ENCODE measurements at places on chromosomes 3 and 15.

DNA sequence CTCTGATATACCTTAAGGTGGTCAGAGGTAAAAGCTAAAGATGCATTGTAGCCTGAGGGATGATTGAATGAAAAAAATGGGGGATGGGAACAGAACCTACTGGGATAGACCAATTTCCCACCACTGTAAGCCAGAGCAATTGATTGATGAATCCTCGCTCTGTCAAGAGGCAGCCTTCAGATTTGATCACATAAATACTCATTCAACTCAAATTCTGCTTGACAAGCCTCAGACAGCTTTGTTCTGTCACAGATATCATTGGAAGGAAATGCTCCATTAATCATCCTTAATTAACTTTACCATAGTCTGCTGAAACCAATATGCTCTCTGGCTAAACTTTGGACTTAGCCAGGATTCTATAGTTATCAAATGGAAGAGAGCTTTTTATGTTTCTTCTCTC, 467.8 kb downstream of the MECOM start:
- DNase-seq, result no peak

GRCh38 chr3:144900366-144900765, 928.7 kb downstream of the DIPK2A start:
- no peak for DNase-seq

DNA sequence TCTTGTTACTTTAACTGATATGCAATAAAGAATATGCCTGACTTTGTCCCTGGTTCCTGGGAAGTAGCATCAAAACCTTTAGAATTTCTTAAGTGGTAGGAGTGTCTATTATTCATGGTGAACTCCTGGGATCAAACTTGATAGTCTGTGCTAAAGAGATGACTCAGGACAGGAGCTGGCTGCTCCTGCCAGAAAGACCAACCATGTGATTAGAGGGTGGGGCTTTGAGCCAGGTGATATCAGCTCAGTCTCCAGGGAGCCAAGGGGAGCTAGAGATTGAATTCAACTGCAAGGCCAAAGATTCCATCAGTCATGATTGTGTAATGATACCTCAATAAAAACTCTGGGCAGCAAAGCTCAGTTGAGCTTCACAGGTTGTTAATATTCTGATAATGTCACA, 20.6 kb upstream of the TMC3 start:
- DNase-seq, result no peak

DNA sequence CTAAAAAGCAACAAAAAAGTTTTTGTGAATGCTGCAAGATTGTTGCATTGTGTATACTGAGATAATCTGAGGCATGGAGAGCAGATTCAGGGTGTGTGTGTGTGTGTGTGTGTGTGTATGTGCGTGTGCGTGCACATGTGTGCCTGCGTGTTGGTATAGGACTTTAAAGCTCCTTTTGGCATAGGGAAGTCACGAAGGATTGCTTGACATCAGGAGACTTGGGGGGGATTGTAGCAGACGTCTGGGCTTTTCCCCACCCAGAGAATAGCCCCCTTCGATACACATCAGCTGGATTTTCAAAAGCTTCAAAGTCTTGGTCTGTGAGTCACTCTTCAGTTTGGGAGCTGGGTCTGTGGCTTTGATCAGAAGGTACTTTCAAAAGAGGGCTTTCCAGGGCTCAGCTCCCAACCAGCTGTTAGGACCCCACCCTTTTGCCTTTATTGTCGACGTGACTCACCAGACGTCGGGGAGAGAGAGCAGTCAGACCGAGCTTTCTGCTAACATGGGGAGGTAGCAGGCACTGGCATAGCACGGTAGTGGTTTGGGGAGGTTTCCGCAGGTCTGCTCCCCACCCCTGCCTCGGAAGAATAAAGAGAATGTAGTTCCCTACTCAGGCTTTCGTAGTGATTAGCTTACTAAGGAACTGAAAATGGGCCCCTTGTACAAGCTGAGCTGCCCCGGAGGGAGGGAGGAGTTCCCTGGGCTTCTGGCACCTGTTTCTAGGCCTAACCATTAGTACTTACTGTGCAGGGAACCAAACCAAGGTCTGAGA, 4.7 kb downstream of the BHLHE40 start:
- DNase-seq, result peak; percentile 63

DNA sequence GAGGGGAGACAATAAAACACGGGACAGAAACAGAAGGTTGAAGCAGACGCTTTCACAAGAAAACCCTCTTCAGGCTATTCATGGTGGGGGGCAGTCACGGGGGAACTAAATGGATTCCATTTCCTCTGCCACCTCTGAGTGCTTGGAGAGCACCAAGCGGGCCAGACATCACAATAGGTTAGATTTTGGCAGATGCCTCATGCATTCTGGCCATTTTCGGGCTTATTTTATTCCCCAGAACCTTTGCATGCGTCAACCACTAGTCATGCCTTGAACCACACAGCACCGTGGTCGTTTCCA, 82.2 kb downstream of the RORA start:
- no peak for DNase-seq
